ENCODE measurements at places on chromosomes 6 and 20.

DNA sequence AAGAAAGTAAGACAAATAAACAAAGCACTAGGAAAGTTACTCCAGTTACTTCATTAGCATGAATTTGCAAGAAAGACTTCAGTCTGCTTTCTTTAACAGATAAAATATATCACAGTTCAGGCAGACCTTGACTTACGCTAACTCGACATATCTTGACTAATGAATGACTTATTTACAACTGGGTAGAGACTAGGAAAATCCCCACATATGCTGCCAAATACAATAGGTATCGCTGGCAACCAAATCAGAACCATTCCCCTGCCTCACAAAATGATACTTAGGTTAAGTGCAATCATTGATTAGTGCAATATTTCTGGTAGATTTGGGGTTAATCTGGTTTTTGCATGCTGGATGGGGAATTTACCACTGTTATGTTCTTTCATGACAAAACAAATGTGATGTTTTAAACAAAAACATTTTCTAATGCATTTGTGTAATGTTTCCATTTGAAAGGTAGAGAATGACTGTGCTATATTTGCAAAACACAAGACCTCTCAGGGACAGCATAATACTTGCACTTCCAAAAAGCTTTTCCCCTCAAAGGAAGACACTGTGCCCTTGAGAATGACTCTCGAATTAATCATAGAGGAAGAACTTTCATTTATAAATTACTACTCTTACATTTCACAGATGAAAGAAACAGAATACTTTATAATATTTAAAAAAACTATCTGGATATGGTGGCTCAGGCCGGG lies 101.6 kb downstream of the PRKN start:
- no peak for DNase-seq

GRCh38 chr6:6406715-6407070 lies 86.2 kb upstream of the F13A1 start:
- DNase-seq = no peak

DNA sequence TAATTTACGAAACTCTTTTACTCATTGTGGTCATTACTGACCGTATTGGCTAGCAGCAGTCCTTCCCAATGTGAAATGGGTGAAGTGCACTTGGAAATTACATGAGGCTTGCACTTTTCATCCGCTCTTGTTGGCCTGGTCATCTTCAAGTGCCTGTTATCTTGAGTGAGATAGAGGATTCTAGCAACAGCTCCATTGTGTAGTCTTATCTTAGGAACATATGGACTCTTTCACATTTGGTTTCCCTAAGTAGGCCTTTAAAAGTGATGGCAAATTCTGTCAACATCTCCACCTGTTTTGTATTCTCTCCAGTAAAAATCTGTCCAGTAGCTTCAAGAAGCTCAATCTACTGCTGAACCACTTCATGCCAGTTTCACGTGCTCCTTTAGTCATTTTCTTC lies 114.8 kb upstream of the MARCKS start:
- no peak for DNase-seq

DNA sequence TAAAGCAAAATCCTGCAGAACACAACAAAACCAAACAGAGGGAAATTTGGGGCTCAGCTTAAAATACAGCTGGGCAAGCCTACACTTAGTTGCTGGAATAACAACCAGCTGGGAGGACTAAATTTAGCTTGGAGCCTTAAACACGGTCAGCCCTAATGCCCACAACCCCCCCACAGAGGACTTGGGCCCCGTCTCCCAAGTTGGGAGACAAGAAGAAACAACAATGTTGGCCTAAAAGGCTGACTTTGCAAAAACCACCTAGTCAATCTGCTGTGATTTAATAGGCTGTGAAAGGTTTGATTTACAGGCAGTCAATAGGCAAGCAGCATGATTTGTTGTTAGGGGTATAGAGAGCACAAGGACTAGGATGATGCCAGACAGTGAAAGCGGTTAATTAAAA lies 40.3 kb upstream of the ARMC2 start:
- DNase-seq = no peak

GRCh38 chr6:34875292-34876213 lies 12.3 kb downstream of the TAF11 start:
- DNase-seq = no peak

GRCh38 chr6:124669713-124670480 lies 292.3 kb upstream of the RNF217 start:
- DNase-seq = no peak

- DNase-seq = no peak
Measured at GRCh38 chr6:112352101-112352500, 5.0 kb downstream of the RFPL4B start.

DNA sequence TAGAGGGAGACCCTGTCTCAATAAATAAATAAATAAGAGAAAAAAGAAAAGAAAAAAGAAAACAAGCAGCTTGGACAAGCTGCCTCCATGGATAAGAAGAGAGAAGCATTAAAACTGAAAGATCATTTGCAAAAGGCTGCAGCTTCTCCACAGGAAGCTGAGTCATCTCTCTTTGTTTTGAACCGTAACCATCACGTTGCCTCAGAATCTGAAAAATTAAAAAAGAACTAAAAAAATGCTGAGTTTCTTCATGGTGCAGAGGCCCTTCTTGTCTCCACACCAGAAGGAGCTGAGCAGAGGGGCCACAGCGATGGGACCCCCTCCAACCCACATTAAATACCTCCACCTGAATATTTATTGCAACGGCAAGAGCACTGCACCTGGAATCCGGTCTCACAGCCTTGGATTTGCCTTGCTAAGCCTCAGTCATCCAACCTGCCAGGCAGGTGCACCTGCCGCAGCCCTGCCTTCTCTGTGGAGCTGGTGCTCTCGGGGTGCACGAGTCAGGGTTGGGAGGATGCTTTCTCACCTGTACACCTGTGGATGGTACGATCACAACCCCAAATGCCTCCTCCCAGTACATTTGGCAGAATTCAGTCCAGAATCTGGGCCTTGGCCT lies 28.1 kb downstream of the TOX2 start:
- DNase-seq = peak; percentile 46
